CD4-positive, alpha-beta T cell treated with Interleukin-1 beta for 1 hour (primary cell): ENCODE measurements at places on chromosomes 3 and 15.

DNA sequence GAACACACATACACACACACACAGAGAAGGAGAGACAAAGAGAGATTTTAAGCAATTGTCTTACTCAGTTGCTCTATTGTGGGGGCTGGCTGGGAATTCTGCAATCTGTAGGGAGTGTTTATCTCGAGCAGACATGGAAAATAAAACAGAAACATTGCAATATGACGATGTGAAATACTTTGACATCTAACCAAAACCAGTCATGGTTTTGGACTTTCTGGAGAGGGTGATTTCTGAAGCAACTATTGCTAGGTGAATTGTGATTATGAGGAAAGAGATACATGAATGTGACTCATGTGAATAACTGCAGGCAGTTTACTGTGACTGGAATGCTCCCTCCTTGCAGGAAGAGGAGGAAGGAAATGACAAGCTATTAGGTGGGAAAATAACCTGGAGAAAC lies 12.3 kb upstream of the PHLDB2 start:
- DNase-seq, result no peak

- no peak for DNase-seq
Observed at GRCh38 chr3:13282358-13282985, 137.7 kb downstream of the NUP210 start.

GRCh38 chr3:83902787-83903533 lies 1055.8 kb upstream of the CADM2 start:
- no peak for DNase-seq

DNA sequence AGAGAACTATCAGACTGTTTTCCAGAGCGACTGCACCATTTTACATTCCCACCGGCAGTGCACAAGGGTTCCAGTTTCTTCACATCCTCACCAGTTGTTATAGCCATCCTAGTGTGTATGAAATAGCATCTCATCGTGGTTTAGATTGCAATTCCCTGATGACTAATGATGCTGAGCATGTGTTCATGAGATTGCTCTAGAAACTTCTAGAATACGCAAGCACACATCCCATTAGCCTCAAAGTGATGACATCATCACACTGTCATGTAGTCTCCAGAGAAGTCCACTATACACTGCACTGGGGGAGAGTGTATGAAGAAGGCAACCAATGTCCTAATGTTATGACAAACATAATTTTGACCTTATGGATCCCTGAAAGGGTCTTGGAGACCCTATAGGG lies 30.1 kb downstream of the FBLN2 start:
- no peak for DNase-seq

DNA sequence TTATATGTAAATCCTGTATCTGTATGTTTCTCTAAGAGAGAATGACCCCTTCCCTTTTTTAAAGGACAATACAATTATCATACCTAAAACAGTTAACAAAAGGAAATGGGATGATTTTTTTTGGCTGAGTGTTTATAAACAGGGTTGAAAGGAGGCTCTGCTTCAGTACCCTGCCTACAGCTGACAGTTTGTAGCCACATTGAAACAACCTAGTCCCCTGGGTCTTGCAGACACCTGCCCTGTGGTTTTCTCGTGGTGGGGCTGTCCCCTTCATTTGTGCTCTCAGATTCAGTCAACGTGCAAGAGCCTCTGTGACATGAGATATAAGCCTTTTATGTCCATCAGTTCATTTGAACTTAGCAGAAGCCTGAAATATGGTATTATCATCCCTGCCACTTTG lies 2.3 kb upstream of the HMCES start:
- no peak for DNase-seq

GRCh38 chr3:61606196-61606595 lies 44.8 kb downstream of the PTPRG start:
- no peak for DNase-seq

GRCh38 chr3:174438501-174439145 lies 420.5 kb upstream of the NAALADL2 start:
- no peak for DNase-seq

GRCh38 chr3:9110316-9110715 lies 139.1 kb downstream of the SRGAP3 start:
- DNase-seq, result no peak

- DNase-seq, result no peak
Observed at GRCh38 chr15:62093809-62094208, 27.0 kb downstream of the C2CD4A start.

GRCh38 chr15:64651601-64652191 lies 123.7 kb downstream of the RBPMS2 start:
- DNase-seq, result peak; percentile 38

- DNase-seq, result no peak
Observed at GRCh38 chr15:99997112-99997651, 263.9 kb upstream of the LYSMD4 start.

DNA sequence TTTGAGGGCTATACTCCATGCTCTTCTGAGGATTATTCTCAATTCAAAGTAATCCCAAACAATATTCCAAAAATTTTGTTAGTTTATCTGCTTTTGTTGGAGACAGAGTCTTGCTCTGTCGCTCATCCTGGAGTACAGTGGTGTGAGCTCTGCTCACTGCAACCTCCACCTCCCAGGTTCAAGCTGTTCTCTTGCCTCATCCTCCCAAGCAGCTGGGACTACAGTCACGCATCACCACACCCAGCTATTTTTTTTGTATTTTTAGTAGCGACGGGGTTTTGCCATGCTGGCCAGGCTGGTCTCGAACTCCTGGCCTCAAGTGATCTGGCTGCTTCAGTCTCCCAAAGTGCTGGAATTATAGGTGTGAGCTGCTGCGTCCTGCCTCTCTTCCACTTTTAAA lies 39.1 kb downstream of the MEF2A start:
- DNase-seq, result no peak

DNA sequence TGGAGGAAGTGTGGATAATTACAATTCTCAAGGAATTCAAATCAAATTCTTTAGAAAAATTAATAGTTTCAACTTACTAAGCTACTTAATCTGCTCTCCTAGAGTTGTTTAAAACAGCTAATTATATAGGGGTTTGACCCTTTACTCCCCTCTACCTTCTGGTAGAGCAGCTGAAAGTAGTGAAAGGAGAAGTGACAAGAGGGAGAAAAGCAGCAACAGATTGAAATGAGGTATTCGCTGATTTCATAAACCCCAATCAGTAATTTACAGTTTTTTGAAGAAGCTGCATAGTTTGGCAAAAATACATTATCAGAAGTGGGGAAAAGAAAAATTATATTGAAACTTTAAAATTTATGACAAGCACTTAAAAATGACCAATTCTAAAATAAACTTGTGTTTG lies 52.8 kb downstream of the ZMAT3 start:
- DNase-seq, result no peak

DNA sequence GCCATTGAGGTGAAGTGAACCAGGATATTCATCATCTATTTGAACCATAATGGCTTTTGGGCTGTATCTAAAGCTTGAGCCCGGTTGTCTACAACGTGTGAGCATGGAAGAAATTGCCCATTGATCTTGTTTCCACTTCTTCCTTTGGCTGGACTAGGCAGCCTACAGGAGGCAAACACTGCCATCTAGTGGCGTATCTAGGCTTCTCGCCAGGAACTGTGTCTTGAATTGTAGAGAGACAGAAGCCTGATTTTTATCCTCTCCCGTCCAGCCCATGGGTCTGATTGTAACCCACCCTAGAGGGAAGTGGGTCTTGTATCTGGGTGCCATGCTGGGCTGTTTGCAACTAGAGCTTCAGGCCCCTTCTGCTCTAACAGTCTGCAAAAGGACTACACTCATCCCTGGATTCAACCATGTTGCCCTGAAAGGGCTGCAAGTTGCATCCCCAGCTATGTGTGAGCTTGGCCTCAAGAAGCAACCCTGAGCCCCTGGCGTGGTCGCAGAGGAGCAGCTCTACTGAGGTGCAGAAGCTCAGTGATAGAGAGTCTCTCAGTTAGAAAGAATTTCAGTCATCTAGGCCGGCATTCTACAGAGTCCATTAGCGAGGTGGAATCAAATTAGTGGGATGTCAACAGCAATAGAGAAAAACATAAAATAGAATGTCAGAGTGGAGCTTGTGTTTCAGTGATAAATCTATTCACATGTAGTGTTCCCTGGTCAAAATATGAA lies 170.2 kb upstream of the UMPS start:
- peak; percentile 30 for DNase-seq

GRCh38 chr3:123385981-123386380 lies 62.9 kb downstream of the ADCY5 start:
- DNase-seq, result no peak

GRCh38 chr15:39287322-39288195 lies 293.3 kb upstream of the THBS1 start:
- no peak for DNase-seq

- DNase-seq, result no peak
Observed at GRCh38 chr3:63478990-63479660, 173.3 kb upstream of the SNTN start.

- DNase-seq, result no peak
Observed at GRCh38 chr3:120170223-120170622, 76.0 kb upstream of the GSK3B start.

- DNase-seq, result no peak
Observed at GRCh38 chr3:14234251-14235002, 55.8 kb downstream of the LSM3 start.

DNA sequence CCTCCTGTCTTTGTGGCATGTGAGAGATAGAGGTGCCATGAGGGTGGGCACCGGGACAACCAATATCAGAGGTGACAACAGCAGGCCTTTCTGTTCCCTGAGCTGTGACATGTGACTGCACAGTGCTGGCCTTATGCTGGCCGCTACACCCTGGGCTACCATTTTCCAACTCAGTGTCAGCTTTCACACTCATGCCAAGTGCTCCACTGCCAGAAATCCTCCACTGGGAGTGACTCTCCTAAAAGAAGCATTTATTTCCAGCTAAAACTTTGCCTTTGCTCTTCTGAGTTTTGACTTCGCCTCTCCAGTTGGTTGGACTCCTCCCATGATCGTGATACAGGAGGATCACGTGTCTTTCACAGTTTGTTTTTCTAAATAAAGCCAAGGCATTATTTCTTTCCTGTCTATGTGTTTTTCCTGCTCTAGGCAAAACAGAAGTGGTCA lies 31.4 kb downstream of the CA12 start:
- DNase-seq, result no peak

- DNase-seq, result no peak
Observed at GRCh38 chr3:148651549-148651948, 46.2 kb upstream of the AGTR1 start.

- no peak for DNase-seq
Observed at GRCh38 chr3:133293397-133294110, 106.3 kb upstream of the BFSP2 start.

DNA sequence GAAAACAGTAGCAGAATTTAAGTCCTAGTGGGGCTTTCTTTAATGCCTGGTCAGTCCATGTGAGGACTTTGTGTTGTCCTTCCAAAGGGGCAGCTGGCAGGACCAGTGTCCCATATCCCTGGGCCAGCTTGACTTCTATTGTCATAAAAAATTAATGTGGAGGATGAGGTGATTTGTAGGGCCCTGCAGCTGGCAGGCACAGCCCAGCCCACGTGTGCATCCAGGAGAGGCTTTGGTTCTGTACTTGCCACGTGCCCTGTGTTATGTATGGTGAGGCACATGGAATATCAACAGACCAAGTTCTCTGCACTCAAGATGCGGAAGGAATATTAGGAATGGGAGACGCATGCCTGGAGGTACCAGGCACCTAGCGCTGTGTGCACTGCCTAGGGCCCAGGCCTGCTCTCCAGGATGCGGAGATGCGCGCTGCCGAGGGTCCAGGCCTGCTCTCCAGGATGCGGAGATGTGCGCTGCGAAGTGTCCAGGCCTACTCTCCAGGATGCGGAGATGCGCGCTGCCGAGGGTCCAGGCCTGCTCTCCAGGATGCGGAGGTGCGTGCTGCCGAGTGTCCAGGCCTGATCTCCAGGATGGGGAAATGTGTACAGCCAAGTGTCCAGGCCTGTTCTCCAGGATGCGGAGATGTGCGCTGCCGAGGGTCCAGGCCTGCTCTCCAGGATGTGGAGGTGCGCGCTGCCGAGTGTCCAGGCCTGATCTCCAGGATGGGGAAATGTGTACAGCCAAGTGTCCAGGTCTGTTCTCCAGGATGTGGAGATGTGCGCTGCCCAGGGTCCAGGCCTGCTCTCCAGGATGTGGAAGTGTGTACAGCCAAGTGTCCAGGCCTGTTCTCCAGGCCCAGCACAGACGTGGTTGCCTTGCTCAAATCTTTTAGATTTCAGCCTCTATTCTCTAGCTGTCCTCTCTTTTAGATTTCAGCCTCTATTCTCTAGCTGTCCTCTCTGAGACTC lies 183.3 kb upstream of the ROPN1 start:
- no peak for DNase-seq

DNA sequence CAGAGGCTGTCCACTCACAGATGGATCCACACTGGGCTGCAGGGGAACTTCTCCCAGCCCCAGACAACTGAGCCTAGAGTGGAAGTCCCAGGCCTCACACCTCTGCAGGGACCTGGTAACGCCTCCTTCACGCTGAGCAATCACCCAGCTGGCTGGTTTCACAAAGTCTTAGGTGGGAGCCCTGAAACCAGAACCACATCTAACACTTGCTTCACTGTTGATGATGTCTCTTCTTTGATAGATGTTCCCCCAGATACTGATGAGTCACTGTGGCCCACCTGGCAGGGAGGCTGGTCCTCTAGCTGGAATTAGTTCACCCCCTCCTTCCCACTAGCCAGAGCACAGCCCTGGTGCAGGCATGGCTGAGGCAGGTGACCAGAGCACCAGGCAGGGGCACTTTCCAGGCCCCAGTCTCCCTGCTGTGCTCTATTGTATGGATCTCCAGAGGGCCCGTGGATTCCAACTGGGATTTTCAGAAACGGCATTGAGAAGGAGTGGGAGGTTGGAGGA lies 33.5 kb downstream of the MYL3 start:
- no peak for DNase-seq
